Left renal cortex interstitium (tissue), 4 donors: ENCODE measurements at places on chromosomes 6 and 20.

GRCh38 chr6:9139746-9140145 lies 704.4 kb upstream of the SLC35B3 start:
- no peak for DNase-seq

DNA sequence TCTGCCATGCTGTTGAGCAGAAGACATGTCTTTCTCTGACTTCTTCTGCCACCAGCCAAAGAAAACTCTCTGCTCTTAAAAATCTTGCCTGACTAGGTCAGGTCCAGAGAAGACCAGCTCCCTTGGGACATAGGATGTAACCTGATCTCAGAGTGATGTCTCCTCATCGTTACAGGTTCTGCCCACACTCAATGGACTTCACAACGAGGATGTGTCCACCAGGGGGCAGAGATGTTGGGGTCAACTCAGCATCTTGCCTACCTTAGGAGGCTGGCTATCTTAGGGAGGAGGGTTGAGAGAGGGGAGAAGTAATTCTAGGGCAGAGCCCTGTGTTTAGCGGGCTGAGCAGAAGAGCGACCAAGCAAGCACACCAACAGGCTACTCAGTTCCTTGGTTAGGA lies 207.6 kb upstream of the CDH4 start:
- DNase-seq: no peak

GRCh38 chr6:88722686-88723085 lies 240.7 kb downstream of the RNGTT start:
- DNase-seq: no peak

DNA sequence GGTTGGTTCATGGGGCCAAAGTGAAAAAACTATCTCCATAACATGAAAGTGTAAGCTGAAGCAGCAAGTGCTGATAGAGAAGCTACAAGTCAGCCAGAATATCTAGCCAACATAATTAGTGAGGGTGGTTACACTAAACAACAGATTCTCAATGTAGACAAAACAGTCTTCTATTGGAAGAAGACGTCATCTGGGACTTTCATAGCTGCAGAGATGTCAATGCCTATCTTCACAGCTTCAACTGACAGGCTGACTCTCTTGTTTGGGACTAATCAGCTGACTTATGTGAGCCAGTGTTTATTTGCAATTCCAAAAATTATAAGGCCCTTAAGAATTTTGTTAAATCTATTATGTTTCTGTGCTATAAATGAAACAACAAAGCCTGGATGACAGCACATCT lies 63.2 kb downstream of the GMDS start:
- no peak for DNase-seq

- DNase-seq: no peak
Observed at GRCh38 chr6:160265869-160266476, 7.4 kb upstream of the SLC22A2 start.

- no peak for DNase-seq
Observed at GRCh38 chr6:160919723-160920440, 71.7 kb upstream of the MAP3K4 start.
